ENCODE measurements at places on chromosomes 3 and 15.

- peak; percentile 89 for DNase-seq
Measured at GRCh38 chr3:138686771-138687221, 78.2 kb downstream of the FAIM start.

DNA sequence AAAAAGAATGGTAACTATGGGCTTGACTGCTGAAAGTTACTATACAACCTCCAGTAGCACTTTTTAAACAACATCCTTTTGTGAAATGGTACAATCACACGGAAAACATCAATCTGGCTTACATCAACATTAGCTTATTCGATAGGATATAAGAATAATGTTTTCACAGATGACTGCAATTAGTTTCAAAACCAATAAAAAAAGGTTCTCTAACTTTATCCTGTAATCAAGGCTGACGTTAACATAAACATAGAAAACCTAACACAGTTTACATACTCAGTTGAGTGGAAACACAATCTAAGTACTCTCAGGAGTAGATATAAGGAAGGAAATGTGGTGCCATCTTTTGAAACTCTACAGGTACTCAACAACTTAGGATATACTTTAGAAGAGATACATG lies 102.2 kb downstream of the DLG1 start:
- peak; percentile 4 for DNase-seq

GRCh38 chr3:11662392-11662990 lies 18.8 kb upstream of the VGLL4 start:
- no peak for DNase-seq

GRCh38 chr3:186421946-186422345 lies 59.9 kb upstream of the DGKG start:
- no peak for DNase-seq

GRCh38 chr3:140552403-140552802 lies 125.5 kb upstream of the TRIM42 start:
- no peak for DNase-seq

DNA sequence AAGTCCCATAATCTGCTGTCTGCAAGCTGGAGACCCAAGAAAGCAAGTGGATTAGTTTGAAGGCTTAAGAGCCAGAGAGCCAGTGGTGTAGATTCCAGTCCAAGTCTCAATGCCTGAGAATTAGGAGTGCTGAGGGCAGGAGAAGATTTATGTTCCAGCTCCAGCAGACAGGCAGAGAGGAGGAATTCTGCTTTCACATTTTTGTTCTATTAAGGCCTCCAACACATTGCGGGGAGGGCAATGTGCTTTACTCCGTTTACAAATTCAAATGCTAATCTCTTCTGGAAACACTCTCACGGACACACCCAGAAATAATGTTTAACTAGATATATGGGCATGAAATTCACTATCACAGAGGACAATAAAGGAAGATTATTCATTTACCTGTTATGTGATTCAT lies 54.0 kb downstream of the DPH6 start:
- no peak for DNase-seq

DNA sequence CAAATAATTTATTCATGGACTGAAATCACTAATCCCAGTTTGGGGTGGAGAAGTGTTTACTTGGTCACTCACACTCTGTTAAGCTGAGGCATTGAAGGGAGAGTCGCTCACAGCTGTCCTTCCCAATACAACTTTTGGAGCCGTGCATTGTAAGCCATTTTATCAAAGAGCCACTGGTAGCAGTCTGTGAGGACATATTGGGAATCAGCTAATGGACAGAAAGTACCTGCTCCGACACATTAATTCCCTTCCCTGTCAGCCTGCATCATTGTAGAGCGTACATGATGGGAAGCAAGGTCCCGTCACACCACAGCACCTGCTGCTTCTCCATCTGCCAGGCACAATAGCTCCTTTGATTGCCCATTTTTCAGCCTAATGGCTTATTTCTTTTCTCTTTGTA lies 643.2 kb downstream of the SQOR start:
- DNase-seq = no peak

DNA sequence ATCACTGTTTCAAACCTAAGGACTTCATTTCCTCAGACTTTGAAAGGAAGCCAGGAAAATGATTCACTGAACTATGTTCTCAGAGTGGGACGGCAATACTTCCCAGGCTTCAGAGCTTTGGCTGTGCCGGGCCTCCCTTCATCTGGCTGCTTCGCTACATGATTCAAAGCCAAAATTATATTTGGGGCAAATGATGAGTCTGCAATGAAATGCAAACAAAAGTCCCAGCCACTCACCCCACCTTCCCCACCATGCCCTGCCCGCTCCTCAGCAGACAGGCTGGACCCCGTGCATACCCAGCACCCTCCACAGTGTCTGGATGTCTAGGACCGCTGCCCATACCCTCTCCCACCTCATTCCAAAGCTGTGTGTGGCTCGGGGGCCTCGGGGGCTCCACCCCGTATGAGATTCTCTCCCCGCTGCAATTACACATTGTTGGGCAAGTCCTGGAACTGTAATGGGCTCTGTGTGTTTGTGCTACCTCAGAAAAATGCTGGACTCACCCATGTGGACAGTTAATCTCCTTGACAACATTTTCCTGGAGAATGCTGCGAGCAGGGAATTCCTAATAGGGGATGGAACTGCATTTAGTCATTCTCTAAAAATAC lies 32.2 kb downstream of the ATP10A start:
- peak; percentile 98 for DNase-seq

- no peak for DNase-seq
Measured at GRCh38 chr3:50341537-50341936, 901 bp upstream of the RASSF1 start.

- DNase-seq = no peak
Measured at GRCh38 chr15:101009176-101009575, 90.0 kb downstream of the LRRK1 start.

GRCh38 chr3:106261915-106262683 lies 393.3 kb upstream of the CBLB start:
- peak; percentile 85 for DNase-seq

DNA sequence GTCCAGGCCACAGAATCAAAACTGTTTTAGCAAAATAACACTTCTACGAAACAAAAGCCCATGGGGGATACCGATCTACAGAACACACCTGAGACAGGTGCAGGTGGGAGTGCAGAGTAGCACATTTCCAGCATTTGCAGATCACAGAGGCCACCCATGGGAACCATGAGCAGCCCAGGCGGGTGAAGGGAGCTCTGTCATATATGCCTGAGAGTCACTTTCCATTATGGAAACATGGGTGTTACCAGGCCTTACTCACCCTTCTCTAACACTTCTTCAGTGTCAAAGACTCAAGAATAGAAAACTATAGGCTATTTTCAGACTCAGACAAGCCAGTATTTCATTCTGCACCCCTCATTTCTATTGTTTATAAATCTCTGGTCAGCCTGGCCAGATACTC lies 3.5 kb downstream of the PLA1A start:
- DNase-seq = no peak

GRCh38 chr15:79283252-79284048 lies 928 bp downstream of the ANKRD34C start:
- peak; percentile 21 for DNase-seq

DNA sequence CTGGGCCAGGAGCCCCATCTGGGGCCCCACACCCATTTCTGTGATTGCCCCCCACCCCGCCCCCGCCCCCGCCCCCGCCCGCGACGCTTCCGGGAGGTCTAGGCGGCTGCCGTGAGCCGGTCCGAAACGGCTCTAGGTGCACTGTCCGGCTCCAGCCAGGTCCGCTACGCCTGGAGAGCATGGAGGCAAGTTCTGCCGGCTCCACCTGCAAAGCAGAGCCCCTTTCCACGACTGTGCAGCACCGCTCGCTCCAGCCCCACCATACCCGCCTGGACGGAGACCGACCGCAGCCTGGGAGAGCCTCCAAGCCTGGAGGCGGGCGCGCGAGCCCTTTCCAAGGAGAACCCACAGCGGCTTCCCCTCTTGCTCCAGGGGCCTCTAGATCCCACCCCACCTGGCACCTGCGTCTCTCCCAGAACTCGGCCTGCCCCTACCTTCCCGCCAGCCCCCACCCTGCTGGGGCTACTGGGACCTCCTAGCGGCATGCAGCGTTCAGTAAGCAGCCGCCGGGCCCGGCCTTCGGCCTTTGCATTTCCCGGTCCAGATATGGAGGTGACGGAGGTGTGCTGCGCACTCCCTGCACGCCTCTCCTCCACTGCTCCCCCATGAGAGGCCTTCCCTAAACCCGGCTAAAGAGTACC lies 66.2 kb downstream of the KLF13 start:
- DNase-seq = no peak

GRCh38 chr3:172303181-172303580 lies 145.1 kb downstream of the GHSR start:
- DNase-seq = no peak

DNA sequence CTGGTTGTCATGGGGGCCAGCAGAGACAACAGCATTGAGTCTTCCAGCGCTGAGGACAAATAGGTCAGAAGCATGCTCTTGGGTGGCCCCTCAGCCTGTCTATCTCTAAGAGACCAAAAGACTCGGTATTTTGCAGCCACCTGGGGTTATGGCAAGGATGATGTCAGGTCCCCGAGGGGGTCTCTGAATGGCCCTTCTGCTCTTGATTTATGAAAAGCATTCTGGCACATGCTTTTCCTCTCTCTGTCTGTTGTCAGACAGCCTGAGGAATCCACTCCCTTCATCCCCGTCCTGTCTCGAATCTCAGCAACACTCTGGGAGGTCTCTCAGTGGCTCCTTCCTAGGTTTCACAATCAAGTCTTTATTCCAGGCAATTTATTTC lies 156.6 kb upstream of the RGMA start:
- DNase-seq = no peak

- no peak for DNase-seq
Measured at GRCh38 chr3:184806567-184807271, 5.2 kb upstream of the VPS8 start.

DNA sequence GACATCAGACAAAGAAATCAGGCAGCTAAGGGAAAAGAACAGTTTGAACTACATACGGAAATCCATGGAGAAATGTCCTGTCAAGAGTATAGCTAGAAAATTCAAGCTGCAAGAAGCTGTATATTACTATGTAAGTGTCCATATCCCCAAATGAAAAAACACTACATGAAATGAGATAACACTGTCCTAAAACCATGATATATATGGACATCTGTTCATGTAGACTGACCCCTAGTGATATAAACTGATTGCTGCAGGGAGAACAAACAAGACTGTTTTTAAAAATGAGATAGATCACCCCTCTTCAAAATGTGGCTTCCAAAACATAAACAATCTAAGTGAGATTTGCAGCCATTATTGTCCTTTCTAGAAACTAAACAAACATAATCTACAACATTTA lies 985.6 kb downstream of the EPHA3 start:
- peak; percentile 5 for DNase-seq

DNA sequence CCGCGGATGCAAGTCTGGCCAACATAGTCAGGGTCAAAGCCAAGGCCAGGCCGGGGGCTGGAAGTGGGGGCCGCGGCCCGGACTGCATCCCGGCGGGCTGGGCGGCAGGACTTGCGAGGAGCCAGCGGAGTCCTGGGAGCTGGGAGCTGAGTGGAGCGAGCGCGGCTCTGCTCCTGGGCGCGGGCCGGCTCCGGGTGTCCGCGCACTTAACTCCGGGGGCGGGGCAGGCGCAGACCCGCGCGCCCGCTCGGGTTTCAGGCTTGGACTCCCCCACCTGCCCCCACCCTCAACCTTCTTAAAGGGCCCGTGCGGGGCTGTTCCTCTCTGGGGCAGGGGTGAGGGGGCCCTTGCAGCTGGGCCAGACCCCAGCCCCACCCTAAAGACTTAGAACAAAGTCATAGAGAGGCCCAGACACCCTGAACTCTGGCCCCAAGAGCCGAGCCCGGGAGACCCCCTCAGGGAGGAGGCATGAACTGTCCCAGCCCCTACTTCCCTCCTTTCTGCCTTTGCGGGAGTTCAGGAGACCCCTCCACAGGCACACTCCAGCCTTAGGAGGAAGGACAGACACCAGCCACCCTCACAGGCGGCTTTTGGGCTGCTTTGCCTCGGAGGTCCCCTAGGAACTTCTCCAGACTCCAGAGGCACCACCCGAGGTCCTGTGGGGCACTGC lies at the start of gene CSPG4:
Gene CSPG4 (minus strand): TSS at position 181 of the 670 bp plus-strand sequence. CDS start 93 bp downstream, at position 88.
- peak; percentile 73 for DNase-seq

- peak; percentile 79 for DNase-seq
Measured at GRCh38 chr3:120688121-120688520, 6.1 kb upstream of the HGD start.

DNA sequence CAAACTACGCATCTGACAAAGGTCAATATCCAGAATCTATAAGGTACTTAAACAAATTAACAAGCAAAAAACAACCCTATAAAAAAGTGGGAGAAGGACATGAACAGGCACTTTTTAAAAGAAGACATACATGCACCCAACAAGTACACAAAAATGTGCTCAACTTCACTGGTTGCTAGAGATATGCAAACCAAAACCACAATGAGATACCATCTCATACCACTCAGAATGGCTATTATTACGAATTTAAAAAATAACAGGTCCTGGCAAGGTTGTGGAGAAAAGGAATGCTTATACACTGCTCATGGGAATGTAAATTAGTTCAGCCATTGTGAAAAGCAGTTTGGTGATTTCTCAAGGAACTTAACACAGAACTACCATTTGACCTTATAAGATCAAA lies 175.6 kb upstream of the MLF1 start:
- DNase-seq = no peak

DNA sequence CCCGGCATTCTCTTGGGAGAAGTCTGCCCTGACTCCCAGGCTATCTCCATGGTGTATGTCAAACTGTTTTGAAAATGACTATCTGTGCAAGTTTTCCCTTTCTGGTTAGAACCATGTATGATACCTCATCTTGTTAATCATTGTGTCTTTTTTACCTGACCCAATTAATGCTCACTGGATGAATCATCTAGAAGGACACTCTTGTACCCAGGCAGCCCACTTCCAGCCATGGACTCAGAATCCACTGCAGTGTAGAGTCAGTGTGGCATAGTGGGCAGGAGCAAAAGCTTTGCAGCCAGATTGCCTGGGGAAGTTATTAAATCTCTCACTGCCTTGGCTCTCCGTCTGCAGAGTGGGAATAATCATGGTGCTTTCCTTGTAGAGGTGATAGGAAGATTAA lies 1.2 kb downstream of the FAM3D start:
- peak; percentile 7 for DNase-seq

DNA sequence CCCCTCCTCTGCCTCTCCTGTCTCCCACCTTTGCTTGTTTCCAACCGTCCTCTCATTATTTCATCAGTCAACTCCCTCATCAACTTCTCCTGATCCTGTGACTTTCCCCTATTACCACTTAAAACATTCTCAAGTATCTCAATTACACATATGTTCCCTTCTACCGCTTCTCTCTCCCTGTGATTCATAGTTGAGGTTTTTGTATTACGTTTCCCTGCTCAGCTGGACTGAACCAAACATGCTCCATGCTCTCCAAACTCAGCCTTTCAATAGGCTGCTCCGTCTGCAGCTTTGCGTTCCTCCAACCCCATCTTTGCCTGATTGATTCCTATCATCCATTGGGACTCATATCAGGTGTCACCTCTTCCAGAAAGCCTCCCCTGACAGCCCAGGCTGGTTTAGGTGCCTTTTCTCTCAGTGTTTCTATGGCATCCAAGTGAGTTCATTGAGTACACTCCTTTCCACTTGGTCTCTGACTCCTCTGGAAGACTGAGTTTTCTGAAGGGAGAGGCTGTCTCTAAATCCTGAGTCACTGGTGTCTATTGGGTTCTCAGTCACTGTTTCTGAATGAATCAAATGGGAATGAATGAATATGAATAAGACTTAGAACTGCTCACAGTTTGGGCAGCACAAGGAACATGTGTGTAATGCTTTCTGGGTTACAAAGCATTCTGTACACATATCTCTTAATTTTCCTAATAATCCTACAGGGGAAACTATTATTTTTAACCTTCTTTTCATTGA lies 56.4 kb downstream of the PLD1 start:
- peak; percentile 86 for DNase-seq

GRCh38 chr15:89824607-89824867 lies 9.9 kb upstream of the ANPEP start:
- DNase-seq = no peak

GRCh38 chr3:31534065-31534425 lies 1.3 kb downstream of the STT3B start:
- peak; percentile 17 for DNase-seq

- no peak for DNase-seq
Measured at GRCh38 chr15:76864586-76864985, 40.6 kb downstream of the SCAPER start.
